Fibroblast of pulmonary artery (primary cell): ENCODE measurements at places on chromosomes 6 and 20.

DNA sequence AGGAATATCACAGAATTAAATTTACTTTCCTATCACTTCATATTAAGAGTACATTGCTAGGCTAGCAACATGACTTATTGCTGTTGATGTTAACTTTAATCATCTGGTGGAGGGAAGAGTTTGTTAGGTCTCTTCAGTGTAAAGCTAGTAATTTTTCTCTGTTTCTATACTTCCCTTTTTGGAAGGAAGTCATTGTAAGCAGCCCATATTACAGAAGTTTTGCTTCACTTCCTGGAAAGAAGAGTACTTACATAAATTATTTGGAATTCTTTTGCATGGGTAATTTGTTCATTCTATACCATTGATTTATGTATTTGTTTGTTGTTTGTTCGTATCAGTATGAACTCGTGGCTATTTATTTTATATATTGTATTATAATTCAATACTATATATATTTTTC, 405.2 kb downstream of the RFPL4B start:
- DNase-seq, result no peak

DNA sequence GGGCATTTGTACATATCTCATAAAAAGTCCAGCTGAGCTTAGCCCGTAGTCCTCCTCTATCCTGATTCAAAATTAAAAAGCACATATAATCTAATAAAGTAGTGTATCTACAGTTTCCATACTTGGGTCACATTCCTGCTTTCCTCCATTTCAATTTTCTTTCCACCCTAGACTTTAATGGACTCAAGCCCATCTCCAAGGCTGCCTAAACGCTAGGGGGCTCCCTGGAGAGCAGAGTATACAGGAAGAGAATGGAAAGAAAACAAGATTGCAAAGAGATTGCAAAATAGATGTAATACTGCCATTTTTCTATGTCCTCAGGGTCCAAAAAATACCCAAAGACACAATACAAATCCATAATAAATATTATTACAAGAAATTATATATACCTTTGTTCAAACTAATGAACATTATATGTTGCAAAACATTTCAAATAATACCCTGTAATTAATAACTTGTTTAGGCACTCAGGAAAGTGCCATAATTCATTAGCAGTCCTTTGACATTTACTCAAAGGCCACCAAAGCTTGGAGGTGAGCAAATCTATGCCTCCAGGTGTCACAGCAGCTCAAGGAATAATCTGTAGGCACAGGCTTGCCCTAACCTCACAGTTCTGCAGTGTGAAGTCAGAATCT, 2.4 kb upstream of the MCM3 start:
- DNase-seq, result peak; percentile 83

DNA sequence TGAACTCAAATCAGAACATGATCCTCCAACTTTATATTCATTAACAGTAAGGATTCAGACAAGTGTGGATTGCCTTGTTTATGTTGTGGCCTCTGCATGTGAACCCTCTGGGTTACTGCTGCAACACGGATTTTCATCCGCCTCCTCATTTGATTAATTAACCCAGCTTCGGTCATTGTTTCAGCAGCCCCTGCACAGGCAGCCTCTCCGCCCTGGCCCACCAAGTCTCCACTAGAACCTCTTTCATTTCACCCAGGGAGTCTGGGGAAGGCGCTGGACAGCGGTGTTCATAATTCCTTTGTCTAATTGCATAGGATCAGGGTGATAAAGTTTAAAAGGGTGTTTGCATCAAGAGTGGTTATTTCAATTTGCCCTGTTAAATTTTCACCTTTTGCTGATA, 15.7 kb downstream of the NKX2-2 start:
- no peak for DNase-seq

- DNase-seq, result no peak
Measured at GRCh38 chr6:130758813-130759212, 68.4 kb upstream of the SMLR1 start.

GRCh38 chr6:157158456-157158855, 164.9 kb downstream of the TMEM242 start:
- no peak for DNase-seq

DNA sequence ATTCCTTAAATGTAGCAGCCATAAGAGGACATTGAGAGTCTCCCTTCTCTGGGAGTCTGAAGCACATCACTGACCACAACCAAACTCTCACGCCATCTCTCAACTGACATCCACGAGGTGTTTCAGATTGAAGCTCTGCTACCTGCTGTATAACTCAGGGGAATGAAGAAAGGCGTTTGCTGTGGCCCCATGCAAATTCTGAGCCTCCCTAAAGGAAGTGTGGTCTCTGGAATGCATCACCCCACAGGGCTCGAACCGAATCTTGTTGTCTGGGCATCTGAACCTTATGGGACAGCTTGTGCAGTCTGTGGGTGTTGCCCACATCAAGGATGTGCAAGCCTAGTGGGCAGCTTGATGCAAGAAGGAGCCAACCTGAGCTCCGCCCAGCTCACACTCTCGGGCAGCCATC, 10.9 kb downstream of the PMEPA1 start:
- DNase-seq, result peak; percentile 10

GRCh38 chr20:38113401-38114325, 51.4 kb downstream of the TGM2 start:
- no peak for DNase-seq

DNA sequence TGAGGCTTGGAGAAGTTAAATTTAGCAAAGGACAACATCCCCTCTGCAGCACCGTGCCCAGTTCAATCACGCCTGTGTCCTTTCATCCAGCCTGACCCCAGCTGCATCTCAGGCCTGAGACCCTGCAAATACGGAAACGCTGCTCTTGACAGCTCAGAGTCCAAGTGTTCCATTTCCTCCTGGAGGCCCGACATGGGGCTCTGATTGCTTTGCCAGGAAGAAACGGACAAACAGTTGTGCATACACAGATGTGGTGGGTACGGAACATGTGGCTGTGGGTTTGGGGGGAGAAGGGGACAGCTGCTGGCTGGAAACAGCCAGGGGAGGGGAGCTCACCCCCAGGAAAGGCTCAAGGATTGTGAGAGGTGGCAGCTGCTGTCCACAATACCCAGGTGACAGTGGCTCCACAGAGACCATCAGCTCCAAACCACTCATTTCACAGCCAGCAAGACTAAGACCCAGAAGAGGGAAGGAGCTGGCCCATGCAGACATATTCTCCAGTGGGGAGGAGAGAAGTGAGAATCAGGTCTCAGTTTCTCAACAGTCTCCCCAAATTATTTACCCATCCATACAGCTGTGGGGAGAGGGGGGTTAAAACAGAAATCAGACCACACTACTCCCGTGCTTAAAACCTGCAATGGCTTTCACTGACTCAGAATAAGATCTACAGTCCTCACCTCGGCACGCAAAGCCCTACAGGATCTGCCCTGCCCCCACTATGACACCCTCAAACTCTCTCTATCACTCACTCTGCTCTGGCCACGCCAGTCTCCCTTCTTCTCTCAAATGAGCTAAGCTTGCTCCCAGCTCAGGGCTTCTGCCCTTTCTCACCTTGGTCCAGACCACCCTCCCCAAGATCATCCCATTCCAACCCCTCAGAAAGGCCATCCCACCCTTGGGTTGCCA, 89.1 kb downstream of the PREX1 start:
- DNase-seq, result no peak

- DNase-seq, result no peak
Measured at GRCh38 chr6:66103354-66103753, 396.3 kb upstream of the EYS start.

DNA sequence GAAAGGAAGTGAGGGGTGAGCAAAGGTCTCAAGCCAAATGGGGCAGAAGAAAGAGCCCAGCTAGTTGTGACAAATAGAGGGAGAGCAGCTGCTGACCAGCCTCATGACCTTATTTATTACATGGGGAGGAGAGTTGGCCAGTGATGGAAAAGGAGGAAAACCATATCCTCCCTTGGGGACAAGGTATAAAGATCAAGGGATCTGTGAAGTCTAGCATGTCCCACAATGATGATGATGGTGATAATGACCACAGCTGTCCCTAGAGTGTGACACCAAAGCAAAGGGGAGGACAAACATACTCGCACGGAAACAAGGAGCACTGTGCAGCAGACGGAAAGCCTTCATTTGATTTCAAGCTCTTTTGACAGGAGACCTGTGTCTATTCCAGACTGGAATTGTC, 190.4 kb upstream of the MCHR2 start:
- no peak for DNase-seq

DNA sequence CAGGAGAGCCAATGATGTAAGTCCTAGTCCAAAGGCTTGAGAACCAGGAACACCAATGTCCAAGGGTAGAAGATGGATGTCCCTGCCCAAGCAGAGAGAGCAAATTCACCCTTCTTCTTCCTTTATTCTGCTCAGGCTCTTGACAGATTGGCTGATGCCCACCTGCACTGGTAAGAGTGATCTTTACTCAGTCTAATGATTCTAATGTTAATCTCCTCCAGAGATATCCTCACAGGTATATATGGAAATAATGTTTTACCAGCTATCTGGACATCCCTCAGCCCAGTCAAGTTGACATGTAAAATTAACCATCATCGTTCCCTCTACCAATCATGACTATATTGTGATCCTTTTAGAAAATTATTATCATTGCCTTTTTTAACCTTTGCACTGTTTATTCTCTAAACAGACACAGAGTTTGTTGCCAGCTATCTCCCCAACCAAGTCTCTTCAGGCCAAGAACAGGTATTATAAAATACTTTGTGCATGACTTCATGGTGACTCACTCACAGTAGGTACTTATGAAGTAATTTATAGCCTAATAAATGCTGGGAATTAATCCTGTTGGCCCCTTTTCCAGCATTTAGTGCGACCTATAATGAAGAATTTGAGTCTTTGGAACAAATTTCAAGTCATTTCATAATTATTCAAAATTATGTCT, 26.2 kb upstream of the TSHZ2 start:
- DNase-seq, result no peak

GRCh38 chr20:9360431-9360830, 154.0 kb upstream of the LAMP5 start:
- no peak for DNase-seq

- no peak for DNase-seq
Measured at GRCh38 chr6:30149234-30149633, 11.8 kb downstream of the TRIM10 start.

GRCh38 chr6:151109361-151109760, 130.4 kb upstream of the AKAP12 start:
- no peak for DNase-seq

- DNase-seq, result no peak
Measured at GRCh38 chr6:56756791-56757587, 114.3 kb upstream of the DST start.

DNA sequence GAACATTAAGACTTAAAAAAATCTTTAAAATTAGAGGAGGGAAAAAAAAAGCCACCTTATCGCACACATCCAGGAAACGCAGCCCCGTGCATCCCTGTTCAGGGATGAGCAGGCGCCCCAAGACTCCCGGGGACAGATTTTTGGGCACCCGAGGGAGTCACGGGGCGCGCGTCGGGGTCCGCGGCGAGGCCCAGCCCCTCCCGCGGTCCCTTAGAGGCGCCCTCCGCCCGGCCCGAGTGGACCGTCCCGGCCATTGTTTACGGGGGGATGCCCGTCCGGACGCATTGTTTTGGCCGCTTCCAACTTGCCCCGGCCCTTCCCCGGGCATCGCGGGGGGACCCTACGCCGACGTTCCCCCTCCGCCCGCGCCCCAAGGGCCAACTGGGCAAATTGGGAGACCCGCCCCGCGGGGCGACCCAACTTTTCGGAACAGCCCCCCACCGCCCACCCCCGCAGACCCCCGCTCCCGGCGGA, 610 bp downstream of the ZNF217 start:
- no peak for DNase-seq
